Memory B cell (primary cell): ENCODE measurements at places on chromosomes 4 and X.

- no peaks in the 10 kb centered on the region for H3K36me3 ChIP-seq
- DNase-seq = no peak
- H3K27me3 ChIP-seq = no peaks in the 10 kb centered on the region
Measured at GRCh38 chrX:125758819-125759218, 407.3 kb downstream of the DCAF12L2 start.

DNA sequence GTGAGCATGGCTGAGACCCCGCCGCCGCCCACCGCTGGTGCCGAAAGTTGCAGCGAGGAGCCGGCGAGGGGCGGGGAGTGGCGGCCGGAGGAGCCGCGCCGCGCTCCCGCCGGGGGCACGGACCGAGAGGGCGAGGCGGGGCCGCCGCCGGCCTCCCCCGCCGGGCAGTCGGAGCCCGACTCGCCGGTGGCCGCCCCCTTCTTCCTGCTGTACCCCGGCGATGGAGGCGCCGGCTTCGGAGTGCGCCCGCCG, 16.5 kb downstream of the UTP3 start:
- H3K36me3 ChIP-seq = no peaks in the 10 kb centered on the region
- peaks cover 26% of the 10 kb centered on the region for H3K4me1 ChIP-seq
- peak; percentile 72 for DNase-seq
- H3K27ac ChIP-seq = peak overlapping the region; percentile 96
- no peaks in the 10 kb centered on the region for H3K27me3 ChIP-seq
- H3K4me3 ChIP-seq = peak overlapping the region; percentile 97

- H3K27me3 ChIP-seq = peaks cover 24% of the 10 kb centered on the region
Measured at GRCh38 chrX:153551135-153551534, 33.7 kb downstream of the ATP2B3 start.

DNA sequence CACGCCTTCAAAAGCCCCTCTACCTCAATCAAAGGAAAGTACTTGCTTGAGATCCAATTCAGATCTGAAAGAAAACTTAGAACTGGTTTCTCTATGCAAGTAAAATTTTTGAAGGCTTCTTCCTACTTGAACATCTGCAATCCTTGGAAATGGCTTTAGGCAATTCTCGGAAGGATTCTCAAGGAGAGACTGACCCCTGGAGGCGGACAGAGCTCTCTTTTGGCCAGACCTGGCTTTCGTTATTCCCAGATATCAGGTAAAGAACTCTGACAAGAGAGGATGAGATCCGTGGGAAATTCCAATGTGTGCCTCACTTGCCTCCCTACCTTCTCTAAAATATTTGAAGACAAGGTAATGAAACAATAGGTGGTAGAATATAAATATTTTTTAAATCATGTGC, 670.3 kb upstream of the FAM241A start:
- no peak overlapping the region for H3K27ac ChIP-seq
- no peak overlapping the region for H3K4me3 ChIP-seq
- no peaks in the 10 kb centered on the region for H3K4me1 ChIP-seq
- no peak for DNase-seq

- H3K27ac ChIP-seq = no peak overlapping the region
- DNase-seq = no peak
- peaks cover 2% of the 10 kb centered on the region for H3K27me3 ChIP-seq
- no peaks in the 10 kb centered on the region for H3K36me3 ChIP-seq
- H3K4me1 ChIP-seq = peaks cover 2% of the 10 kb centered on the region
- H3K4me3 ChIP-seq = no peak overlapping the region
Measured at GRCh38 chr4:141388481-141388880, 167.8 kb downstream of the ZNF330 start.

GRCh38 chrX:129750971-129751370, 12.2 kb downstream of the XPNPEP2 start:
- H3K4me1 ChIP-seq = peaks cover 13% of the 10 kb centered on the region
- DNase-seq = no peak
- H3K27me3 ChIP-seq = no peaks in the 10 kb centered on the region
- H3K27ac ChIP-seq = no peak overlapping the region
- no peak overlapping the region for H3K4me3 ChIP-seq

- H3K36me3 ChIP-seq = peaks cover 1% of the 10 kb centered on the region
- no peaks in the 10 kb centered on the region for H3K27me3 ChIP-seq
- no peak overlapping the region for H3K4me3 ChIP-seq
- peaks cover 2% of the 10 kb centered on the region for H3K4me1 ChIP-seq
Measured at GRCh38 chr4:6888506-6889071, 21.0 kb upstream of the TBC1D14 start.

DNA sequence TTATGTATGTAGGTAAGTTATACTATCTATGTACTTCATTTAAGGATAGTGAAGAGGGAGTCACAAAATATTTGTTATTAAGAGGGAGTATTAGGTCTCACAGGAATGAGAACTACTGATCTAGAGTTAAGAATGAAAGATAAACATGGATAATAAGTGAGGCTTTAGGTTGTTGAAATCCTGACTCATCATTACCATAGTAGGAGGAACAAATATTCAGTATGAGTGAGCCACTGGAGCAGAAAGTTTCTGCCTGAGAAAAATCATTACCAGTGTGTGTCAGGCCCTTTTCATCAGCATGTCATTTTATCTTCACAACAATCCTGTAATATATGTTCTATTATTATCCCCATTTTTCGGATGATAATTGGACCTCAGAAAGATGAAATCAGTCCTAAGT, 27.2 kb upstream of the IGSF1 start:
- H3K27ac ChIP-seq = no peak overlapping the region
- no peaks in the 10 kb centered on the region for H3K27me3 ChIP-seq
- no peak overlapping the region for H3K4me3 ChIP-seq
- no peaks in the 10 kb centered on the region for H3K4me1 ChIP-seq
- no peaks in the 10 kb centered on the region for H3K36me3 ChIP-seq

GRCh38 chr4:36348403-36348938, 67.1 kb downstream of the DTHD1 start:
- H3K4me3 ChIP-seq = peak overlapping the region; percentile 17
- peak overlapping the region; percentile 81 for H3K27ac ChIP-seq
- DNase-seq = peak; percentile 40

GRCh38 chrX:1464041-1464970, 11.6 kb upstream of the ASMTL start:
- H3K4me3 ChIP-seq = peak overlapping the region; percentile 25
- no peaks in the 10 kb centered on the region for H3K27me3 ChIP-seq
- peaks cover 42% of the 10 kb centered on the region for H3K4me1 ChIP-seq
- H3K27ac ChIP-seq = peak overlapping the region; percentile 55

- peaks cover 16% of the 10 kb centered on the region for H3K27me3 ChIP-seq
- H3K36me3 ChIP-seq = peaks cover 4% of the 10 kb centered on the region
- no peaks in the 10 kb centered on the region for H3K4me1 ChIP-seq
- no peak overlapping the region for H3K27ac ChIP-seq
- no peak for DNase-seq
Measured at GRCh38 chr4:41921476-41921875, 13.8 kb upstream of the TMEM33 start.

DNA sequence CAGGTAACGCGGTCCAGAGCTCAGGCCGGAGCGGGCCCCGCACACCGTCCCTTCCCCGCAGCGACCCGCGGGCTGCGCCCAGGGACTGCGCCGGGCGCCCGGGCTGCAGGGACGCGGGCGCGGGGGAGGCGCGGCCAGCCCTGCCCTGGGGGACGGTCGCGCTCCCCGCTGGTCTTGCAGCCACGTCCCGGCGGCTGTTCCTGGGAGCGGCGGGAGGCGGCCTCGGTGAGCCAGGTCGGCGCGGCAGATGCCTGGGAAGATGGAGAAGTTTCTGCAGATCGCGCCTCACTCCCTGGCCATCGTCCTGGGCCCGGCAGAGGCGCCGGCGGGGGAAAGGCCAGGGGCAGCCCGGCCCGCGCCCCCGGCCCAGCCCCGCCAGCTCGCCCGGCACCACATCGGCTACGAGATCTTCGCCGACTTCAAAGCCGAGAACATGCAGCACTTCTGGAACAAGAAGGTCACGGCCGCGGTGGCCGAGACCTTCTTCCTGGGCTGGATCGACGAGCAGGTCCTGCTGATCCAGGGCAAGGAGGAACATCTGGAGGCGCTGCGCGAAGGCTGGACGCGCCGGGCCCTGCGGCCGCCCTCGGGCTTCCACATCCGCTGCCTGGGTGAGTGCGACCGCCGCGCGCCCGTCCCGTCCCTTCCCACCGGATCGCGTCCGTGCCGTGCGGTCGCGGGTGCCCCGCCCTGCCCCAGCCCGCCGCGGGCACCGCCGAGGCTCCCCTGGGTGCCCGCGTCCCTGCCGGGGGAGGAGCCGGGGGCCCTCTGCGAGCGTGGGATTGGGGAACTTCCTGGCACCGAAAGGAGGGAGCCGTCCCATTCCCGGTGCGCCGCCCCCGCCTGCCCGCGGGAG, 107.4 kb upstream of the STOX2 start:
- H3K36me3 ChIP-seq = no peaks in the 10 kb centered on the region
- H3K27ac ChIP-seq = no peak overlapping the region
- H3K4me1 ChIP-seq = no peaks in the 10 kb centered on the region
- H3K4me3 ChIP-seq = no peak overlapping the region

GRCh38 chr4:121096629-121097028, 24.3 kb upstream of the NDNF start:
- H3K4me3 ChIP-seq = no peak overlapping the region
- H3K27ac ChIP-seq = no peak overlapping the region
- H3K36me3 ChIP-seq = no peaks in the 10 kb centered on the region
- H3K27me3 ChIP-seq = no peaks in the 10 kb centered on the region
- DNase-seq = no peak

GRCh38 chr4:86961116-86961515, 26.3 kb downstream of the AFF1 start:
- H3K27ac ChIP-seq = peak overlapping the region; percentile 76
- peak overlapping the region; percentile 47 for H3K4me3 ChIP-seq
- H3K36me3 ChIP-seq = peaks cover 7% of the 10 kb centered on the region
- no peak for DNase-seq
- H3K4me1 ChIP-seq = peaks cover 30% of the 10 kb centered on the region
- no peaks in the 10 kb centered on the region for H3K27me3 ChIP-seq

- DNase-seq = no peak
- no peaks in the 10 kb centered on the region for H3K36me3 ChIP-seq
- H3K27me3 ChIP-seq = no peaks in the 10 kb centered on the region
- H3K4me1 ChIP-seq = no peaks in the 10 kb centered on the region
- H3K27ac ChIP-seq = no peak overlapping the region
- H3K4me3 ChIP-seq = no peak overlapping the region
Measured at GRCh38 chrX:136170139-136170800, 22.9 kb downstream of the FHL1 start.

DNA sequence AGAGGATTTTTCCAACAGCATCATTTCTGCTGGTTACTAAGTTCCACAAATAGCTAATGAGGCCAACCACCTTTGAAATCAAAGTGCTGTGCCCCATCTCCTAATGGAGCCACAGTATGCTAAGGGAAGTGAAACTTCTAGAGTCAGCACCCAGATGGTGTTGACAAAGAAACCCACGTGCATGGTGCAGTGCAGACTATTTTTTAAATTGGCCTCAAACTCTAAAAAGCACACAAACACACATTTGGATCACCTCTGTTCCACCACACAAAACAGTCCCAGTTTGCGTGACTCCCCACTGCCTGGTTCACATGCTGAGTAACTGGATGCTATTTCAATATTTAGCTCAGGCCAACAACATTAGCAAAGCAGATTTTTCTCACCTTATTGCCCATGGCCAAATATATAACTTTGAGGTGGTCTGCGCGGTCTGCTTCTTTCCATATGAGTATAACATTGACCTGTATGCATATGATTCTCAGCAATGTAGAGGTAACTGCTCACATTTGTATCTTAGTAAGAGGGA, 69.9 kb downstream of the AMELX start:
- peaks cover 10% of the 10 kb centered on the region for H3K36me3 ChIP-seq
- peaks cover 16% of the 10 kb centered on the region for H3K4me1 ChIP-seq
- no peaks in the 10 kb centered on the region for H3K27me3 ChIP-seq
- H3K4me3 ChIP-seq = no peak overlapping the region
- DNase-seq = peak; percentile 57
- H3K27ac ChIP-seq = peak overlapping the region; percentile 92

- H3K27me3 ChIP-seq = no peaks in the 10 kb centered on the region
- no peak for DNase-seq
- no peak overlapping the region for H3K4me3 ChIP-seq
- no peaks in the 10 kb centered on the region for H3K36me3 ChIP-seq
- no peak overlapping the region for H3K27ac ChIP-seq
Measured at GRCh38 chr4:96916711-96917110, 1076.8 kb downstream of the PDHA2 start.

- H3K4me3 ChIP-seq = no peak overlapping the region
- no peak overlapping the region for H3K27ac ChIP-seq
- no peak for DNase-seq
- H3K4me1 ChIP-seq = no peaks in the 10 kb centered on the region
- H3K27me3 ChIP-seq = no peaks in the 10 kb centered on the region
- H3K36me3 ChIP-seq = no peaks in the 10 kb centered on the region
Measured at GRCh38 chrX:148133105-148133725, 152.1 kb downstream of the FMR1NB start.

DNA sequence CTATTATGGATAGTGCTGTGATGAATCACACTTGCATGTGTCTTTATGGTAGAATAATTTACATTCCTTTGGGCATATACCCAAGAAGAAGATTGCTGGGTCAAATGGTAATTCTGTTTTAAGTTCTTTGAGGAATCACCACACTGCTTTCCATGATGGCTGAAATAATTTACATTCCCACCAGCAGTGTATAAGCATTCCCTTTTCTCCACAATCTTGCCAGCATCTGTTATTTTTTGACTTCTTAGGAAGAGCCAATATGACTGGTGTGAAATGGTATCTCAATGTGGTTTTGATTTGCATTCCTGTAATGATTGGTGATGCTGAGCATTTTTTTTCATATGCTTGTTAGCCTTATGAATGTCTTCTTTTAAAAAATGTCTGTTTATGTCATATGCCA, 1120.2 kb downstream of the ARAP2 start:
- H3K36me3 ChIP-seq = no peaks in the 10 kb centered on the region
- H3K4me3 ChIP-seq = no peak overlapping the region
- H3K27ac ChIP-seq = no peak overlapping the region
- no peaks in the 10 kb centered on the region for H3K4me1 ChIP-seq
- no peak for DNase-seq

GRCh38 chr4:34953145-34953799, 1291.0 kb downstream of the ARAP2 start:
- H3K27ac ChIP-seq = no peak overlapping the region
- no peaks in the 10 kb centered on the region for H3K36me3 ChIP-seq
- no peaks in the 10 kb centered on the region for H3K27me3 ChIP-seq
- no peaks in the 10 kb centered on the region for H3K4me1 ChIP-seq
